ENCODE measurements at places on chromosomes 5 and 9.

GRCh38 chr5:68055686-68056085, 159.9 kb upstream of the PIK3R1 start:
- no peak for DNase-seq

- DNase-seq: no peak
These were observed 138.9 kb upstream of the RAI14 start for GRCh38 chr5:34517249-34517648.

DNA sequence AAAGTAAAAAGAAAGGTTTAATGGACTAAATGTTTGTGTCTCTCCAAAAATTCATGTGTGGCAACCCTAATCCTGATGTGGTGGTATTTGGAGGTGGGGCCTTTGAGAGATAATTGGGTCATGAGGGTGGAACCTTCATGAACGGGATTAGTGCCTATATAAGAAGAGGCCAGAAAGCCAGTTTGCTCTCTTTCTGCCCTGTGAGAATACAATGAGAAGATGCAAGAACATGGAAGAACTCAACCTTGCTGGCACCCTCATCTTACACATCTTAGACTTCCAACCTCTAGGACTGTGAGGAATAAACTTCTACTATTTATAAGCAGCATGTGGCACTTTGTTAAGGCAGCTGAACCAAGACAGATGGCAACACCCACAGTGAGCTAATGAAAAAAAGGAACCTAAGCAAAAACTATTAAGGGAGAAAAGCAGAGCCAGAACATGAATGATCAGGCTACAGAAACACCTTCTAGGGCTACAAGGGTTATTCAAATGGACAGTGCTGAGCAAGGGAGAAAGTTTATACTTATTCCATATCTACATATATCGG, 159.5 kb downstream of the PLK2 start:
- DNase-seq: no peak

- no peak for DNase-seq
These were observed 662.0 kb upstream of the CDH18 start for GRCh38 chr5:20649966-20650365.

DNA sequence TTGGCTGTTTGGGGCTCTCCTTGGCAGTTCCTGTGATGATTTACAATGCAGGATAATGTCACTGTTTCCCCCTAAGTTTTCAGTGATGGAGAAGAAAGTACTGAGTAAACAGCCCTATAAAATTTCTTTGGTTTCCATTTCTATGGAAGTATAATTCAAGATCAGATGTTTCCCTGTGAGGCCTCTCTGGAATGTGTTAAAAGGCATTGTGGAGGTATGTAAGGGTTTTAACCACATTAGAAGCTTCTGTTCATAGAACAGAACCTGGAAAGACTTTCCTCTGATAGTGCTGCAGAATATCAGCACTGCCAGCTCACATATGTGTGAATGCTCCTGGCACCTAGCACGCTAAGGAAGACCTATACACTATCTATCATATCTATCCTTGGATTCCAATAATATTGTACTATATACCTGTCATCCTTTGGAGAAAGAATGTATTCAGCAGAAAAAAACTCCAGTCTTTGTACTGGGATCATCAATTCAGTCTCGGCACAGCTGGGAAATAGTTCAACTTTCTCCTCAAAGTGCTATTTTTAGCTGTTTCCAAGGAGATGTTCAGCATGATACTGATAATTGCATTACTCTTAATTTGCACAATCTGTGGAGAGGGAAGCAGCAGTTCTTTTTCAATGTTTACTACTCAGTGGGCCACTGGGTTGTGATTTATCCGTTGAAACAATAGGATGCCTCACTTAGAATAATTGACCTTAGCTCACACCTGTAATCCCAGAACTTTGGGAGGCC, 21.9 kb downstream of the TTC1 start:
- peak; percentile 38 for DNase-seq

DNA sequence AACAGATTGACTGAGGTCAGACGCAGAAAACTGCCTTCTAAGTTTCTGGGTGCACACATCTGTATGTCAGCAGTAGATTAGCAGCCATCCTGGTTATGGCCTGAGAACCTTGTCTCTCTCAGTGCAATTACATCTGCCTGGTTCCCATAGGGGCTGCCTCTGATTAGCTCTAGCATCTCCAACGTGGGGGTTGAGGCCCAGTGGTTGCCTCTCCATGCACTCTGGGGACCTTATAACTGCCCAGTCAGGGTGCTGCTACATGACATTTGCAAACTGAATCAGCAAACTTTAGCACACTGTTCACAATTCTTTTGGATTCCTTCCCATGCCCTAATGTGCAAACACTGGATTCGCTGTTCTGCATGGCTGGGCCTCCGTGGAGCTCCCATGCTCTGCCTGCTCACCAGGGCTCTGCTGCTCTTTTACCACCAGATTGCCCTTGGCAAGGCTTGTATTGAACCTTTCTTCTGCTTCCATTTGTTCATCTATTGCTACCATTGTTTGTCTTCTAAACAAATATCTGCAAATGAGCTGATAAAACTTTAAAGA, 36.2 kb downstream of the SNX18 start:
- DNase-seq: no peak

GRCh38 chr5:172769342-172769615, 1.7 kb downstream of the DUSP1 start:
- DNase-seq: no peak

Measured in SJSA1 (cell line).